ENCODE measurements at places on chromosomes 3 and 15. TPM values are rescaled to one million over a fixed set of nuclear protein-coding genes. Genes with fewer than 3 reads are reported as not detected.

The KCNH8 gene
- not detected for polyA plus RNA-seq

The CEMIP gene
- polyA plus RNA-seq, result 0.11 TPM

- no peak overlapping the region for H3K4me3 ChIP-seq
- H3K36me3 ChIP-seq, result no peaks in the 10 kb centered on the region
- H3K4me1 ChIP-seq, result peaks cover 13% of the 10 kb centered on the region
- no peak for DNase-seq
Measured at GRCh38 chr3:111809186-111809585, 49.9 kb upstream of the PHLDB2 start.

- no peak overlapping the region for H3K4me3 ChIP-seq
- no peak overlapping the region for H3K27ac ChIP-seq
- no peaks in the 10 kb centered on the region for H3K27me3 ChIP-seq
- H3K36me3 ChIP-seq, result no peaks in the 10 kb centered on the region
- no peak for DNase-seq
Measured at GRCh38 chr3:151867666-151868065, 5.8 kb upstream of the SUCNR1 start.

The NXPE3 gene
- 4.9 TPM for polyA plus RNA-seq

- H3K4me1 ChIP-seq, result peaks cover 2% of the 10 kb centered on the region
- H3K27ac ChIP-seq, result peak overlapping the region; percentile 3
- H3K36me3 ChIP-seq, result peaks cover 12% of the 10 kb centered on the region
- peak; percentile 45 for DNase-seq
- H3K4me3 ChIP-seq, result no peak overlapping the region
Measured at GRCh38 chr3:185630182-185630622, 44.1 kb downstream of the SENP2 start.

The ZNF774 gene
- polyA plus RNA-seq, result 1.7 TPM

DNA sequence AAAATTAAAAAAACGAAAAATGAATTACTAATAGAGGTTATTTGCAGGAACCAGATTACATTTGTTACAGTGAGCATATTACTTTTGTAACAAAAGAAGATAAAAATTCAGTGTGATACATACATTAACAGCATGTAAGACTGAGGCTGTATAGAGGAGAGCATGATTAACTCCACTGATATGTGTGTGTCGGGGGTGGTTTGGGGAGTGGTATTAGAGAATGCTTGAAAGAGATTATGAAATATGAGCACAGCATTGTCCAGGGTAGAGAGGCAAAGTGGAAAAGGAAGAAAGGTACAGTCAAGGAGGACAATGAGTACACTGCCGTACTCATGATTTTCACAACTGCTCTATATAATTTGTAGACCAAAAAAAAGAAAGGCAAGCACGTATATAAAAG, 62.9 kb upstream of the LRRFIP2 start:
- H3K4me3 ChIP-seq, result no peak overlapping the region
- H3K4me1 ChIP-seq, result peaks cover 5% of the 10 kb centered on the region
- H3K27ac ChIP-seq, result no peak overlapping the region

The LDHAL6B gene
- not detected for polyA plus RNA-seq

The SNX22 gene
- polyA plus RNA-seq, result 1.1 TPM

DNA sequence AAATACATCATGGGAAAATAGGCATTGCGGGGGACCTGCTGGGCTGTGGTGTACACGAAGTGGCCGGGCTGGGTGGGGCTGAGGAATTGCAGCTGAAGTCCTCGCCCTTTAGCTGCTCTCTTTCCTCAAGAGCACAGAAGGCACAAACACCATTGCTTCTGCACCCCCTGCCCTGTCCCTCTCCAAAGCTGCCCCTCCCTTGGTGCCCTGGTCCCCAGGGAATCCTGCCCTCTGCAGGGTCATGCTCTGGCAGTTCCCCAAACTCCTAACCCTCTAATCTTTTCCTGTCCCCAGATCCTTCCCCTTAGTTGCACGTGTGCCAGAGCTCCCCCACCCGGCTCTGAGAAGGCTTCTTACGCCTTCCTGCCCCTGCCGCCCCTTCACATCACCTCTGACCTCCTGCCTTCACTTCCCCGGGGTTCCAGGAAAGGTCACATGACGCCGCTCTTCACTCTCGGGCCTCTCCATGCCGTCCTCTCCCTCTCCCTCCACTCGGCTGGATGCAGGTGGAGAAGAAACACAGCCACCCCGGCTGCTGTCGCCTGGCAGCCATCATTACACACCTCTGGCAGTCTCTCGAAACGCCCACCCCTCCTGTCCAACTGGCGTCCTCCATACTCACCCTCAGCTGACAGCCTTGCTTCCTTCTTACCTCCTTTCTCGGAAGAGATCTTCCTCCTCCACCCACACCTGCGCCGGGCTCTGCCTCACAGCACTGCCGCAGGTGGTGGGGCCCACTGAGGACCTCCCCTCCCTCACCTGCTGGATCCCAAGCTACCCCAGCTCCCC, 6.9 kb upstream of the PCSK6 start:
- peaks cover 3% of the 10 kb centered on the region for H3K4me1 ChIP-seq
- no peak overlapping the region for H3K27ac ChIP-seq
- H3K27me3 ChIP-seq, result no peaks in the 10 kb centered on the region
- no peak overlapping the region for H3K4me3 ChIP-seq

GRCh38 chr3:79390352-79390751, 377.4 kb downstream of the ROBO1 start:
- H3K4me3 ChIP-seq, result no peak overlapping the region
- no peaks in the 10 kb centered on the region for H3K4me1 ChIP-seq
- no peak for DNase-seq
- H3K27ac ChIP-seq, result no peak overlapping the region

The TLR9 gene
- not detected for polyA plus RNA-seq

- peaks cover 5% of the 10 kb centered on the region for H3K4me1 ChIP-seq
- H3K36me3 ChIP-seq, result no peaks in the 10 kb centered on the region
- H3K27ac ChIP-seq, result no peak overlapping the region
- no peak overlapping the region for H3K4me3 ChIP-seq
- DNase-seq, result peak; percentile 66
Measured at GRCh38 chr15:90650956-90651689, 66.0 kb upstream of the BLM start.

The GP5 gene
- polyA plus RNA-seq, result not detected

The GOLGA8H gene
- 0.43 TPM for polyA plus RNA-seq

GRCh38 chr15:65362491-65362890, 15.3 kb downstream of the IGDCC3 start:
- no peak overlapping the region for H3K4me3 ChIP-seq
- no peaks in the 10 kb centered on the region for H3K27me3 ChIP-seq
- no peaks in the 10 kb centered on the region for H3K4me1 ChIP-seq
- H3K36me3 ChIP-seq, result no peaks in the 10 kb centered on the region
- no peak overlapping the region for H3K27ac ChIP-seq

DNA sequence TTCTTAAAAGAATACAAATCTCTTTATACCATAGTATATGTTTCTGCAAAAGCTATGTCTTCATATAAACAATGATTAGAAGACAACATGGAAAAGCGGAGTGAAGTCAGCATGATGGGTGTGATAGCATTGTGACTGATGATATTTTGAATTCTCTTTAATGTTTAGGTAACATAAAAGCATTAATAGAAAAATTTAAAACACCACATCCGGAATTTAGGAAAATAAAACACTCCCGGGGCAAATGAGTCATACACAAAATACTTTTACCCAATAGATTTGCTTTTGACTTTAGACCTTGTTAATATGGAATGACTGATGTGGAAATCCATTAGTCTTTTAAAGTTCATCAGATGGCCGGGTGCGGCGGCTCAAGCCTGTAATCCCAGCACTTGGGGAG, 134.7 kb downstream of the P3H2 start:
- H3K27ac ChIP-seq, result no peak overlapping the region
- peaks cover 8% of the 10 kb centered on the region for H3K4me1 ChIP-seq
- peaks cover 3% of the 10 kb centered on the region for H3K36me3 ChIP-seq
- no peaks in the 10 kb centered on the region for H3K27me3 ChIP-seq

The SLC9C1 gene
- 0.09 TPM for polyA plus RNA-seq

Measured in kidney (tissue), 22 donors.